NCI-H2081 (cell line): ENCODE measurements at places on chromosomes 13 and 19.

DNA sequence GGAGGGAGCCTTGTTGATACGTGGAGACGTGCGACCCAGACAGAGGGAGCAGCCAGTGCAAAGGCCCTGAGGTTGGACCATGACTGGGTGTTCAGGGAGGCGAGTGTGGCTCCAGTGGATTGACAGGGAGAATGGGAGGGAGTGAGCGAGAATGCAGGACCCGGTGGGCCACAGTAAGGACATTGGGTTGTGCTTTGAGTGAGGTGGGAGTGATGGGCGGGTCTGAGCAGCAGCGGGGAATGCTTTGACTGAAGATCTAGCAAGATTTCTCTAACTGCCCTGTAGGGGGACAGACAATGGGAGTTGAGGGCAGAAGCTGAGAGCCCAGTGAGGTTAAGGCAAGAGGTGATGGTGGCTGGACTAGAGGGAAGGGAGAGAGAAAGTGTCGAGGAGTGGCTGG, 7.7 kb upstream of the NANOS2 start:
- DNase-seq: no peak

- DNase-seq: peak; percentile 5
These were observed 10.0 kb downstream of the ATP7B start for GRCh38 chr13:52001120-52001731.

- no peak for DNase-seq
These were observed 8.4 kb downstream of the COL5A3 start for GRCh38 chr19:10001899-10002298.

DNA sequence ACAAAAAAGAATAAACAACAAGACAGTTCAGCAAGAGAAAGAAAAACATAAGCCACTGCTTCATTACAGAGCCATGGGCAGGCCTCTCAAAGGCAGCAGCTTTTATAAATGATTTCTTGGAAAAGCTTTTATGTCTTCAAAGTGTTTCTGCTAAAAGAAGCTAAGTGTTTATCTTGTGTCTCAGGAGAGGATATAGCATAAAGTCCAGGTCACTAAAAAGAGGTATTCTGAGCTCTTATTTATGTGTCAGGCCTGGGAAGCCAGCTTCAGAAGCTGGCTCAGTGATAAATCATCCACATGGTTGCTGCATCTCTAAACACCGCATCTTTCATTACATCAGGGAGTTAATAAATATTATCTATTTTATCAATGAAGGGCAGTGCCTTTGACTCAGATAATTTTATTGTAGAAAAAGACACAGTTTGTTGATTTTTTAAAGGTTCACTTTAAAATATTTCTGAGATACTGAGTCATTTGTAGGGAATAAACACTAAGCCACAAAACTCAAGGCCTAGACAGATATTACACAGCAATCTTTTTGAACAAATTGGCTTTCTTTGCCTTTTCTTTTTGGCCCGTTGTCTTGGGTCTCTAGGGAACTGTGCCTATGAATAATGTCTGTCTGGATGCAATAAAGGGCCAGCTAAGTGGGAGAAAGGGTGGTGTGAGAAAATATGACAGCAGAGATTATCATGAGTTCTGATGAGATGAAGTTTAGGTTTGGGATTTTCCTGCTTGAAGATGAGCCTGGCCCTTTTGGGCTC, 1086.6 kb downstream of the UQCRFS1 start:
- no peak for DNase-seq

DNA sequence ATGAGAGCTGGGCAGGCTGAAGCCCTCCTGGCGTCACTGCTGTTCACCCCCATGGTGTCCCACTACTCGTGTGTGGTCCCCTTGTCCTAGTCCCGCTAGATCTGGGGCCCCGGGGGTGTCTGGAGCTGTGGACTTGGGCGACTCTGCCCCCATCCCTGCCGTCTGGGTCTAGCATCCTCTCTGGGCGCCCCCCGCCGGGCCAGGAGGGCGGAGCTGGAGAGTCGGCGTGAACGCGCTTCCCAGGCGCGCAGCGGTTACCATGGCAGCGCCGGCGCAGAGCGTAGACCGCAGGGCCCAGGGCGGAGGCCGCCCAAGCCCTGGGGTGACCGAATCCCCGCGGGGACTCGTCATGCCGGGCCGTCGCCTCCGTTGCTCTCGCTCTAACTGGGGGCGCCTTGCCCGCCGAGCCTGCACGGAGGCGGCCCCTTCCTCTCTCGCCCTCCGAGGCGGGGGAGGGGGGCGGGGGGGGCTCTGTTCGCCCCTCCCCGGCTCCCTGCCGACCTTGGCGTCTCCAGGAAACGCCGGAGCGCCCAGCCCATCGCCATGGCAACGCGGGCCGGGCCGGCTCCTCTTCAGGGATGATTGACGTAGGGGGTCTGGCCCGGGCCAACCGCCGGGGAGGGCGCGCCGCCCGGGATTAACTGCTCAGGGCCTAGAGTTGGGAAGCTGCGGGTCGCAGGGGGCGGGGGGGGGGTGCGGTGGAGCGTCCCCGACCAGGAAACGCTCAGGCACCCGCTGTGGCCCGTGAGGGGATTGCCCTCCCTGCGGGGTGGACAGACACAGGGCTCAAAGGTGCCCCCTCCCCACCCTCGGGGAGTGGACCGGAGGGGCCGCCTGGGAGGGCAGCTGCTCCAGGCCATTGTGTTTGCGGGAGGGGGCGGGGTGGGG, 8.9 kb downstream of the ISYNA1 start:
- no peak for DNase-seq

GRCh38 chr13:47539317-47539716, 461.8 kb downstream of the SUCLA2 start:
- DNase-seq: no peak

DNA sequence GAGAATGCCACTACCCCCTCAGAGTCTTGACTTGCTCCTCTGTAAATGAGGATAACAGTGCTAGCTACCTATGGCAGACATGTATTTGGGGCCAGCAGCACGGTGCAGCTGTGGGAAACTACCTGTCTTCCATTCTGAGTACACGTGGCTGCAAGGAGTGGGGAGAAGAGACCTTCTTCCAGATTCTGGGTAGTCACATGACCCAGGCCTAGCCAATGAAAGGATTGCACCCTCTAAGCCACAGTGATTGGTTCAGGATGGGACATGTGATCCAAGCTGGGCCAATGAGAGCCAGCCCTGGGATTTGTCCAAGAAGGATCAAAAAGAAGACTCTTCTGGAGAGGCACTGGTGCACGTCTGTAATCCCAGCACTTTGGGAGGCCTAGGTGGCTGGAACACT, 5.5 kb downstream of the ZNRF4 start:
- DNase-seq: no peak

GRCh38 chr13:76826527-76826926, 59.7 kb downstream of the KCTD12 start:
- DNase-seq: no peak

- no peak for DNase-seq
These were observed 55.6 kb downstream of the DOCK9 start for GRCh38 chr13:98922306-98922705.

GRCh38 chr13:95137096-95137495, 164.2 kb downstream of the ABCC4 start:
- DNase-seq: no peak

GRCh38 chr13:23955064-23955463, 57.8 kb upstream of the C1QTNF9B start:
- no peak for DNase-seq

GRCh38 chr13:39985071-39985470, 329.6 kb downstream of the COG6 start:
- no peak for DNase-seq

DNA sequence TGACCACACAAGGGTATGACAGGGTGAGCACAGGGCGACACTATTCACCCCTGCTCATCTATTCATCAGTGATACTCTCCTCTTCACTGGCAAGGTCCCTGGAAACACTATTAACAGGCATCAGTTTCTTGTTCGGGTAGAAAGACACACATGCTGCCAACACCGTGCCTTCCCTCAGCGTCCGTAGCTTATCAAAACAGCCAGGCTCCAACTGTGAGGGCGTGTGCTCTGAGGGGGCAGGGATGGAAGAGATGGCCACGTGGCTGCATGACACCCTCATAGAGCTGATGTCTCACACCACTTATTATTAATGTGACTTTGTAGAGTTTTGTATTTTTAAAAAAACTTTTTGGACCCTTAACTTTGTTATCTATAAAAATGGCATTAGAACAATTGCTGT, 160.3 kb downstream of the ITGBL1 start:
- DNase-seq: no peak

GRCh38 chr19:57830071-57830602, at the start of gene ZNF587B:
Gene ZNF587B (plus strand): TSS chr19:57830299. CDS start chr19:57830529, 230 bp downstream.
- DNase-seq: peak; percentile 9

DNA sequence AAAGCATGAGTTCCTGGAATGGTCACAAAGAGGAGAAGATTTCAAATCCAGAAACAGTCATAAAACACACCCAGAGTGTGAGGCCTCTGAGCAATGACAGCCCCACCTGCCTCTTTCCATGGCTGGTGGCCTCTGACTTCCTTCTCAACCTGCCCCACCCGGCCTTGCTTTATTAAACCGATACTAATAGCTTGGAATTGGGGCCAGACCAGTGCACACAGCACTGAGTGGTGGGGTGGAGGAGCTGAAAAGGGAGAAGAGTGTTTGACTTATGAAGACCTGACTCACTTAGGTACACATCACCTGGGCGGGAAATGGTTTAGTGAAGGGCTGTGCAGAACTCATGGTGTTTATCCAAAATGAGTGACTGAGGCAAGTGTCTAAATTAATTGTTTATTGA, 20.7 kb upstream of the CEACAM6 start:
- peak; percentile 55 for DNase-seq

GRCh38 chr13:67713571-67713970, 483.4 kb upstream of the PCDH9 start:
- DNase-seq: no peak

- DNase-seq: no peak
These were observed 76.3 kb downstream of the ZNF429 start for GRCh38 chr19:21581646-21582240.

DNA sequence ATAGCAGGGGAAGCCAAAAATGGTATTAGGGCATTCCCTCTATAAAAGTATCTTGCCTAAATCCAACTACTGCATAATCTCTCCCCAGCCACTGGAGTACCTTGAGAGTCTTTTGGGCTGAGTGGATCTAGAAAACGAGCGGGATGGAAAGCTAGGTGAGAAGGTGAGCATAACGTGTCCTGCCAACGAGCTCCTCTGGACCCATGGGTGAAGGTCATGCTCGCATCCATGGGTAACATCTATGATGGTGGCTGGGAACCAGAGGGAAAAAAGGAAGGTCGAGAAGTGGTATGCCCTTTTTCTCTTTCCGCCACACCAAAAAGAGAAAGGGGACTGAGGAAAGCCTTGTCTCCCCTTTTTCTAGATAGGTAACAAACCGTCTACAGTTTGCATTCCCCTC, 63.0 kb downstream of the ZNF208 start:
- DNase-seq: no peak

GRCh38 chr19:8302734-8303133, 5.4 kb downstream of the CD320 start:
- no peak for DNase-seq

- DNase-seq: no peak
These were observed 13.8 kb downstream of the DDX39A start for GRCh38 chr19:14405380-14405757.

GRCh38 chr13:51559946-51560735, 24.1 kb upstream of the WDFY2 start:
- no peak for DNase-seq

DNA sequence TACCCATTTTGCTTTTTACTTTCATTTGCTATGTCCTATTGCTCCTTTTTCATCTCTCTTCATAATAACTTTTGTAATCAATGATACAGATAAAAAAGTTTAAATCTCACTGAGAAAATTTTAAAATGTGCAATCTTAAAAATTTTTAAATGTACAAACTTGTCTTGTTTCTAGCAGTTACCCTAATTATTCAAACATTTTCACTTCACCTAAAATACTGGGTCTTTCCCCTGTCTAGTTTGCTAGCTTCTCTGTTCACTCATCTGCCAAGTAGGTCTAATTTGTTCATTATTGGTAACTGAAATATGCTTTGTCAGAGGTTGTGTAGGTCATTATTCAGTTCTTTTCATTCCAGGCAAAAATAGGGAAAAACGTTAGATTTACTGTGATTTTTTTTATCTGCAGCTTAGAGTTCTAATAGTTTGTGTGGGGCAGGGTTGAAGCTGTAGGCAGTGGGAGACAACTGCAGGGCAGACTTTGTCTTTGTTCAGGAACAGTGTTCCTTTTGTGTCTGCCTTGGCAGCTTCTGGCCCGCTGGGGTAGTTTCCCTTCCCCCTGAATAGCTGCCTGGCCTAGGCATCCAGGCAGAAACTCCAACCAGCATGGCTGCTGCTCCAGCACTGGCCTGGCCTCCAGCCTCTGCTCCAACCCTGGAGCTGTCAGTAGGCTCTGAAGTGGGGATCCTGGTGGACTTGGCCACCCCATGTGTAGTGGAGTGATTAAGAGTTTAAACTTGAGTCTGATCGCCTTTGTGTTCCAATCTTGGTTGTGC, 48.5 kb downstream of the WDFY2 start:
- DNase-seq: no peak

DNA sequence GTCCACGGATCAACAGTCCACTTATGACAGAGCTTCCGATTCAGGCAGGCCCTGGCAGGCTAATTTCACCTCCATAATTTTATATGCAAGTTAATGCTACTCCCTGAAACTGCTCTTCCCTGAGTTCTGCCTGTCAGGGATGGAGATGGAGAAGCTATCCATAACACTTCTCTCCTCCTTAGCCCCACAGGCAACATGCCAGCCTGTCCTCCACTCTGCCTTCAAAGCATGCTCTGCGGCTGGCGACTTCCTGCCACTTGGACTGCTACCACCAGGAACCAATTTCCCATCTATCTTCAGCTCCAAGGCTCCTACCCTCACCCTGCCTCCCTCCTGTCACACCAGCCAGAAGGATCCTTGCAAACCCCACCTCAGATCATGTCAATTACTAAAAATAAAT, 35.4 kb downstream of the GSX1 start:
- no peak for DNase-seq

GRCh38 chr19:33429891-33430673, 56.6 kb downstream of the CEBPG start:
- DNase-seq: no peak
